ENCODE measurements at places on chromosomes 7 and 10.

DNA sequence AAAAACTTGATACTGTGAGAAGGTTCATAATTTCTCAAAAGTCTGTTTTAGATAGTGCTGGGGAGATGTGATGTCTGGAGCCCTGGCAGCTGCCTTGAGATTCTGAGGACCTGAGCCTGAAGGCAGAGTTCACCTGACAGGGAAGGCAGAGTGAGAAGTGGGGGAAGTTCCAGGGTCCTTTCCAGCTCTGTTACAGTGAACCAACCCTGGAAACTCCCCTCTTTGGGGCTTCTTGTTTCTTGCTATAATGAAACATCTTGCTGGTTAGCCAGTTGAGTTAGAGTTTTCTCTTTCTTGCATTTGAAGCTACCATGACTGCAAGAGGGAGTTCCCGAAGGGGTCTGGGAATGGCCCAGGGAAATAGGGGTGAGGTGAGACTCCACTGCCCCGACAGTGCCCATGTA lies 158.9 kb upstream of the TNRC18 start:
- no peak for DNase-seq

DNA sequence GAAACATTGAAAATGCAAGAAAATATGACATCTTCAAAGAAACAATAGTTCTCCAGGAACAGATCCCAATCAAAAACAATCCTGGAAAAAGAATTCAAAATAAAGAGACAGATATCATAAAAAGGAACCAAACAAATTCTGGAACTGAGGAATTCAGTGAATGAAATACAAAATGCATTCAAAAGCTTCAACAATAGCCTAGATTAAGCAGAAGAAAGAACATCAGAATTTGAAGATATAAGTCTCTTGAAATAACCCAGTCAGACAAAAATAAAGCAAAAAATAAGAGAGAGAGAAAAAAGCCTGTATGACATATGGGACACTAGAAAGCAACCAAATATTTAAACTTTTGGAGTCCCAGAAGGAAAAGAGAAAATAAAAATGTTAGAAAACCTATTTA lies 60.3 kb downstream of the MINPP1 start:
- DNase-seq, result no peak

DNA sequence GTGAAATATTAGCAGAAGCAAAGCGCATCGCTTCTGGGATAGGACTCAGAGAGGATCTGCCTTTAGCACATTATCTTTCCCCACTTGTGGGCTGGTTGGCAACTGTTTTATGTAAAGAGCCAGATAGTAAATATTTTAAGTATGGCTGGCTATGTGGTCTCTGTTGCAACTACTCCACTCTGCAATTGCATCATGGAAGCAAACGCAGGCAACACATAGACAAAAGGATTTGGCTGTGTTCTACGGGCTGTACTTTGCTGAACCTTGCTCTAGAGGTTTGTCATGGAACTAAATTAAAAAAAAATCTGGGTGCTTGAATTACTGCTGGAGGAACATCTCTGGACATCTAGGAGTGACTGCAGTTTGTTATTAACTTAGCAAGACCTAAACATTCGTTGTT lies 307.8 kb upstream of the TPK1 start:
- no peak for DNase-seq

GRCh38 chr7:151491859-151492258 lies 27.8 kb downstream of the RHEB start:
- DNase-seq, result peak; percentile 62

GRCh38 chr10:96369890-96370583 lies 11.2 kb upstream of the OPALIN start:
- DNase-seq, result no peak

- DNase-seq, result no peak
Measured at GRCh38 chr7:138116141-138116540, 39.9 kb downstream of the AKR1D1 start.

DNA sequence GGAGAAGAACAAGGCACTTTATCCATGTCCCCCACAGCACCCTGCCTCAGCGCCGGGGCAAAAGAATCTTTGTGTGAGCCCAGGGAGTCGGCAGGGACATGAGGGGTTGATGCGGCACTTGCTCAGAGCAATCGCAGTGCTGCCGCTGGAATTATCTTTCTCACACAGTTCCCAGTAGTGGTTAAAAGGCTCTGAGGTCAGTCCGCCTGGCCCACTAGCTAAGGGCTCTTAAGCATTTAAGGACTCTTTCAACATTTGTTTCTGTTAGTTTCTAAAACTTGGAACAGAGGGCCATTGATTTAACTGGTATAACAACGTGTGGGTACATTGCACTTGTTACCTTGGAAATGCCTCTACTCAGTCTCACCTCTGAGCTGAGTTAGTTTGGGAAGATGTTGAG lies 208.0 kb upstream of the C7orf33 start:
- no peak for DNase-seq

DNA sequence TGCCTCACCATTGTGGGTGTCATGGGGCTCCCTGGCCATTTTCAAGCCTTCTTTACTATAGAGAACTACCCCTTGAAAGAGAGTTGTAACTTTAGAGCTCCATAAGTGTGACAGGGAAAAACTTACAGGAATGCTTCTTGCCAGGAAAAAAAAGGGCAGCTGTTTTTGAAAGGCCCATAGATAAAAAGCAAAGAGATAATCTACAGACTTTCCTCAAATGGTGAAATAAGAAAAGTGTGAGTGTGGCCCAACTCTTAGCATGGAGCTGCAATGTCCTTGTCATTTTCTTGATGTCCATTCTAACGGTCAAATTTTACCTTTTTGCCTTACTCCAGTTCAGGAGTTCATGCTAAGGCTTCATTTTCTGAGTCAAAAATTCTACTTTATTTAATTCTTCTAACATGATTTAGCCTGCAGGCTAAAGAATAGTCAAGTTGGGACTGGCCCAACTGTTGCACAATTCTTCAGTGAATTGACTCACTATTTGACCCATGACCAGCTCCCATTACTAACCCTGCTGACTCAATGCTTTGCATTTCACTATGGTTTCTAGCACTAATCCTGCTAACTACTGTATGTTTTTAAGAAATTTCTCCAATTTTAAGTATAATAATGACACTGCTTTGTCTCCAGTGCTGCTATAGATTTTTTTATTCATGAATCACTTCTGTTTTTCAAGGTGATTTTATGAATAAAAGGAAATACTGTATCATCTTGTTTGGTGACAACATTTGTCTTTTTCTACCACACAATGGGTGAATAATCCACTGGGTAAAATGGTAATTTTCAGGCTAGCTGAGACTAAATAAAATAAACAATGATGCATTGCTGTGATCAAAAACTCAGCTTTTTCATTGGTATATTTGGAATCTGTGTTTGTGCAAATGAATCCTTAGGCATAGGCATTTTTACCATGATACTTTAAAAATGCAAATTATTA lies 41.4 kb upstream of the SGCE start:
- DNase-seq, result peak; percentile 75

DNA sequence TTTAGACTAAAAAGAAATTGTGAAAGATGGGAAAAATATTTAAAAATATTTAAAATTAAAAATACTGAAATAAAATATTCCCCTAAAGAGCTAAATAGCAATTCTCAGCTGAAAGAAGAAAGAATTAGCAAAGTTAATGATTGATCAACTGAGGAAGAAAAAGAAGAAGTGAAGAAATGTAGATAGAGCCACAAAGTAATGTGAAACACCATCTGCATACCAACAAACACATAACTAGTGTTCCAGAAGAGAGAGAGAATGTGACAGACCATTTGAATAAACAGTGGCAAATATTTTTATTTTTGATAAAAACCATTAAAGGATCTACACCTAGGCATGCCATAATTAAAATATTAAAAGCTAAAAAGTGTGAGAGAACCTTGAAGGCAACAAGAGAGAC lies 784.5 kb upstream of the ZWINT start:
- DNase-seq, result no peak

DNA sequence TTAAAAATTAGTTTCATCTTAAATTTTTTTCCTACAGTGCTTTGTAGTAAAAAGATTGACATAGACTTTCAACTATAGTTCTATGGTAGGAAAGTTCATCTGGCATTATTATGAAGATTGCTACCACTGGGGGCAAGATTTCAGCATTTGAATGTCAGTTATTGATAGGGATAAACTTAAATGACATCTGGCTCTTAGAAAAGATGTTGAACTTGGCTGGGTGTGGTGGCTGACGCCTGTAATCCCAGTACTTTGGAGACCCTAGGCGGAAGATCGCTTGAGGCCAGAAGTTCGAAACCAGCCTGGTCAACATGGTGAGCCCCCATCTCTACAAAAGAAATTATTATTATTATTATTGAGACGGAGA lies 1.4 kb upstream of the TRA2A start:
- DNase-seq, result no peak

GRCh38 chr7:8922726-8923125 lies 489.3 kb downstream of the NXPH1 start:
- DNase-seq, result no peak

DNA sequence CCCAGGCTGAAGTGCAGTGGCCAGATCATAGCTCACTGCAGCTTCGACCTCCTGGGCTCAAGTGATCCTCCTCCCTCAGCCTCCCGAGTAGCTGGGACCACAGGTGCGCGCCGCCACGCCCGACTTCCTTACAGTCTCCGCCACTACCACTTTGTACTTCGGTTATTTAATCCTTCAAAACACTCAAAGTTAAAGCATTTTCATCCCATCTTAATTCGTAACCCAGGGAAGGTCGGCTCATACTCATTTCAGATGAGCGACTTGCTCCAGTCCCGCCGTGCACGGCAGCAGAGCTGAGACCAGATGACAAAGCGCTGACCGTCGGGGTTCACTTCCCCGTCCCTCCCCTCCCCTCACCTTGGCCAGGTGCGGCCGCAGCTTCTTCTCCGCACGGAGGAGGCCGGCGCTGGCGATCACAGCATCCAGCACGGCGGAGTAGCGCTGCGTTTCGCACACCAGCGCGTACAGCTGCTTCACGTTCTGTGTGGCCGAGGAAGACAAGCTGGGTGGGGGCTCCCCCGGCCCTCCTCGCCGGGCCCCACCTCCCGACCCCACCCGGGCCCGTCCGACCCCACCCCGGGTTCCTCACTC lies 457 bp downstream of the NSUN5 start:
- no peak for DNase-seq

DNA sequence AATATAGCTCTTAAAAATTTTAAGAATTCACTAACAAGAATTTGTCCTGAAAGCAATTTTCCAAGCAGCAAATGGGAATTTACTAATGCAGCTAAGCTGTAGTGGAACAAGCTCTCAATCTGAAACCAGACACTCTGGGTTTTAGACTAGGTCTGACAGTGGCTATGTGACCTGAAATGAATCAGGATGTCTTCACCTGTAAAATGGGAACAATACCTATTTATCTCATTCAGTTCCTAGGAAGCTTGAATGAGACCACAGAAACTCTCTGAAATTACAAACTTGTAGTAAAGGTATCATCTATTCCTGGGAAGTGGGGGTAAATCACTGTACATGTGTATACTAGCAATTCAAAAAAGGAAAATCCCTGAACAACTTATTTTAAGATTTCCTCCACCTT lies 1.2 kb downstream of the DNAJC2 start:
- no peak for DNase-seq

DNA sequence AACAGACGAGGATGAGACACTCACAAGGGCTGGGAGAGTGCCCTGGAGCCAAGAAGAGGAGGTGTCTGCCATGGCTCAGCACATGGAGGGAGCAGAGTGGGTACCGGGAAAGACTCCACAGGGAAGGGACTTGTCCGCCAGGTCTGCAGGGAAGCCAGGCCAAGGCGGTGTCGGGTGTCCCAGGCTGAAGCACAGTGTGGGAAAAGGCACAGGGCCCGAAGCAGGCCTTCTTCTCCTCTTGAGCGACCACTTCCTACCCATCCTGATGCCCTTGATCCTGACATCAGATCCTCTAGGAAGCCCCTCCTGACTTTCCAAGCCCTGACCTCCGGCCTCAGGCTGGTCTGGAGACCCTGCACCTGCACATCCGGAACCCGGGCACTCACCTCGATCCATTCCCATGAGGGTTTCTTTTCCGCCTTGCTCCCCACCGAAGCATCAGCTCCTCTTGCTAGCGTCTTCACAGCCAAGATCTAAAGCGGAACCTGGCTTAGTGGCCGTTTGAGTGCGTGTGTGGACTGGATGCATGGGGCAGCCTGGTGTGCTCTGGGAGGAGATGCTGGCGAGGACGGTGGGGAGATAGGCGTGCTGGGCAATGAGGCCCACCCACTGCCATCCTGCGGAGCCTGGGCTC lies 8.5 kb downstream of the CALML3 start:
- no peak for DNase-seq

GRCh38 chr10:64271983-64272382 lies 750.8 kb downstream of the REEP3 start:
- no peak for DNase-seq

All from HFF-Myc (cell line).